Activated T-cell treated with anti-CD3 and anti-CD28 coated beads for 4 hours (primary cell): ENCODE measurements at places on chromosomes 4 and X.

- no peak for DNase-seq
Observed at GRCh38 chr4:3036131-3036952, 38.0 kb downstream of the HTT-AS start.

DNA sequence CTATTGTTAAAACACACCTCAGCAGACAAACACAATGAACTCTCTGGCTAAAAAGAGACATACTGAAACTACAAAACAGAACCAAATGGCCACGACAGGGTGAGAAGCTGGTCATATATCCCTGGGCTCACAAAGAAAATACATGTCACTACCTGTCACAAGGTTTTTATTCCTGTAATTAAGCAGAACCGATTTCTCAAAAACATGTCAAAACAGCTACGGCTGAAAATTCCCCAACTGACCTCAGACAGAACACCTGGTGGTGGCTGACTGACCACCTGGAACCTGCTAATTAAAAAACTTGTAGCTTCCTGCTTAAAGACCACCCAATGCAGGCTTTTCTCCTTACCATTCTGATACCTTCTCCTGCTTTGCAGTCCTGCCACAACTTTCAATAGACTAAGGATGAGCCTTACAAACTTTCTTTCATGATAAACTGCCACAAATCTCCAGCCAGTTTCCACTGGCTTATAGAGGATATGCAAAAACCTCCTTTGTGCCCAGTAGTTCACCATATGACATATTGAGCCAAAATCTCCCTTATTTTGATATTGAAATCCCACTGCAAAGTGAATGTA, 571.9 kb downstream of the SPOCK3 start:
- DNase-seq, result no peak

DNA sequence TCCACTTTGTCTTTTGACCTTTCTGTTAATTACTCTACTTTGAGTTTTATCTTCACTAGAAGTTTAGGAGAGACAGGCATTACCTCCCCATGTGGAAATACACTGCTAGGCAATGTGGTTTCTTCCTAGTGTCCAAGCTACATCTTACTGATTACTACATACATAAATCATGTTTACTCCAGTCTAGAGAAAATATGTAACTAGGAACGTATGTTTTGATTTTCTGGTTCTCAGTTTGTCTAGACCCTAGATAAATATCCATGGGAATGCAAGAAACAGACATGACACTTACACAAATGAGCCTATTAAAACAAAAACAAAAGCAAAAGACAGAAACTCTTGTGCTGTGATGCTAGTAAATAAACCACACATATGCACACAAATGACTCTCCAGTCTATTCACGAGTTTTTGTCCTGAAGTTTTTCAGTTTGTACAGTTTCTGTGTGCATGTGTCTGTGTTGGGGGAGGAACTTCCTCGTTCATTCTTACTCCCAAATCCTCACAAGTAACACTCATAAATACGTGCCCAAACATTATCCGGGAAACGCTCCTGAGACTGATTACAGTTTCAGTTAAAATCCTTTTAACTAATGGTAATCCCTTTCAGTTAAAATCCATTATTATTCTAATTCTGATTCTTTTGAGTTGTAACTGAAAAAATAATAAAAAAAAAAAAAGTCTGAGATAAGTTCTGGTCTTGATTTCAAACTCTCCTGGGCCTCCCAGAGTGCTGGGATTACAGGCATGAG, 283.5 kb upstream of the FTHL17 start:
- no peak for DNase-seq

DNA sequence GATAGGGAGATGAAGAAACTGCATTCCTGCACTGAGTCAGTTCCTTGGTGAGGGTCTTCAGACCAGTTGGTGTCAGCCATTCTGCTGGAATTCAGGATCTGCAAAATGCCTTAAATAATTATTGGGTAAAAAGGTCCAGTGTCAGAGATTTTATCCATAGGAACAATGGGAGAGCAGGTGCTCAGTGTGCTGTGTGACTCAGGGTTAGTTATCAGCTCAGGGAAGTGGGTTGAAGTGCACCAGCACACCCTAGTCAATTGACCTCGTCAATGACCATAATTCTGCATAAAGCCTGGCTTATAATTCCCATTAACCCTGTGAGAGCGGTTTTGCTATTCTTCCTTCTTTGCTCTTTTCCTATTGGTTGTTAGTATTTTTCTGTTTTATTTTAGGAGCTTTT, 37.3 kb downstream of the HERC6 start:
- DNase-seq, result no peak

DNA sequence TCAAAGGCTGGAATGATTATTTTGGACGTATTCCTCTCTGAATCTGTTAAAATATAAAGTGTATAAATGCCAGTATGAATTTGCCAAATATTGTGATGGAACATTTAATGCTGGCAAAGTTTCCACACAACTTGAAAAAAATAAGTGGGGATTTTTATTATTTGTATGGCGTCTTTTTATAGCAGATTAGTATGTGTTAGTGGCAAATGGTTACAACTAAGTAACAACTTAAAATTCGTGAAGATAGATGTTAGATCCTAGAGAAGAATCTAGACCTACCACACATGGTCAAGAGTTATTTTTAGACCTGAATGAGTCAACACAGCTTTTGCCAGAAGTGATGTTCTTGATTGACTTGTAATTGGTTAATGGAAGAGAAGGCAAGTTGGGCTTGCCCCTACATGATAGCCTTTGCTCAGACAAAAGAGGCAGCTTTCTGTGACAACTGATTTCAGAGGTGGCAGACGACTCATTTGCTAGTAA, 4.8 kb downstream of the CPE start:
- DNase-seq, result no peak

DNA sequence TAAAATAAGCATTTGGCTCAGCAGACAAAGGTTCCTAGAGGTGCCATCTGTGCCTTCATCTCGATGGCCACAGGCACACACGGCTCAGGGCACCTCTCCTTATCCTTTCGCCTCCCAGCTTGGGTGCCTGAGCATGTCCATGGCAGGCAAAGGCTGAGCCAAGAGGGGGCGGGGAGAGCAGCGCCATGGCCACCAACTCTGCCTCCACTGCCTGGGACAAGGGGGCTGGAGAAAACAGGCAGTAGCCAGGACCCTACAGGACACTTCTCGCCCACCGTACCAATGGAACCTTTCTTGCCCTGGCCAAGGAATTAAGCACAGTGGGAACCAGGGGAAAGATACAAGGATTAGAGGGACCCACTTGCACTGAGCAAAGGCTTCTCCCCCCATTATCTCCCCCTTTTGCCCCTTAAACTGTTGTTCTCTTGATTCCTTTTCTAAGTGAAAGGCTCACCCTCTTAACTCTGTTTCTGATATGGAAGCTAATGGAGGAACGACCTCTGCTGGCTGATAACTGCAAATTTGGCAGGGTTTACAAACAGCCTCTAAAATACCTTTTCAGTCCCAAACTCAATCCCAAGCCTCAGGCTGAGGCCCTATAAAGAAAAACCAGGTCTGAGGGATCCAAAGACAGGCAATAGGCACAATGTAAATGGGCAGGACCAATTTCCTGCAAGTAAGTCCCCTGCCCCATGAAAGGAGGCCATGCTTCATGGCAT, 335.2 kb downstream of the ADAM29 start:
- no peak for DNase-seq

- DNase-seq, result no peak
Observed at GRCh38 chr4:123390846-123391456, 5.6 kb upstream of the SPRY1 start.

GRCh38 chrX:153921511-153922446, 4.3 kb downstream of the ARHGAP4 start:
- DNase-seq, result no peak

DNA sequence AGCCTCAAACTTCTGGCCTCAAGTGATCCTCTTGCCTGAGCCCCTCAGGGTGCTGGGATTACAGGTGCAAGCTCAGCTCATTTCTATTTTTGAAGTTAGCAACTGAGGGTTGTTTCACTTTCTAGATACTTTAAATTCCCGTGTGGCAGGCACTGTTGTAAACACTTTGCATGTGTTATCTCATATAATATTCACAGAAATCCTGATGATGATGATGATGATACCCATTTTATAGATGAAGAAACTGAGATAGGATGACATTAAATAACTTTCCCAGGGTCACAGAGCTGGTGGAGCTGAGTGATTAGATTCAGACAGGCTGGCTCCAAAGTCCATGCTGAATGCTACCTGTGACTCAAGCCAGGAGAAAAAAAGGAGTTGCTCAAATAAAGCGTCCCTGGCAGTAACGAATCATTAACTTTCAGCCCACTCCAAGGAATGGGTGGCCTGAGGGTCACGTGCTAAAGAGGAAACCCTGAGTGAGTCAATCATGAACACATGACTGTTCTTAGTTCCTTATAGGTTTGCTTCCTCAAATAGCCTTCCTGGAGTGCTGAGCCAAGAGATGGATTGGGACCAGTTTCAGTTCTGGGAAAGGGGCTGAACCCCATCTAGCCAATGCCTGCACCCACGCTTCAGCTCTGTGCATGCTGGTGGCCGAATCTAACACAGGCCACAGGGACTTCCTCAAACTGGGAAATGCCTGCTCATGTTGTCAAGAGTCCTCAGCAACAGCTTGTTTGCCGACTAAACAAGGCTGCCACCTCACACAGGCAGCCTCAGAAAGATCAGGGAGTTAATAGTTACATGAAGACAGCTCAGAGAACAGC, 52.8 kb downstream of the RBM47 start:
- DNase-seq, result no peak

GRCh38 chr4:121126449-121127006, 37.6 kb downstream of the TNIP3 start:
- DNase-seq, result no peak

GRCh38 chrX:85052636-85053343, 49.1 kb downstream of the APOOL start:
- no peak for DNase-seq

DNA sequence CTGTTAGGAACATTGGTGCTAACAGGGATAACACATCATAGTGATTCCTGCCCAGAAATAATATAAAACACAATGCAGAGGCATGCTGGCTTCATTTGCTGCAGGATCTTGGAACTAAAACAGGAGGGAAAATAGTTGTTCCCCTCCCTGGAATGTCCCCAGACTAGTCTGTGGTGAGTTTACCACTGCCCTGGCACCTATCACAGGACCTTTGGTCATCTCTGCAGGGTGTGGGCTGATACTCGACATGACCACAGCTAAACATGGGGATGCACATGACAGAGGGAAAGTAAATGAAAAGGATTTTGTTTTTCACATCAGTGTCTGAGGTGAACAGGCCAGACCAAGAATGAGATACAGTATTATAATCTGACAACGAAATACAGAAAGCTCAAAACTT, 160.2 kb upstream of the DKK2 start:
- DNase-seq, result no peak

DNA sequence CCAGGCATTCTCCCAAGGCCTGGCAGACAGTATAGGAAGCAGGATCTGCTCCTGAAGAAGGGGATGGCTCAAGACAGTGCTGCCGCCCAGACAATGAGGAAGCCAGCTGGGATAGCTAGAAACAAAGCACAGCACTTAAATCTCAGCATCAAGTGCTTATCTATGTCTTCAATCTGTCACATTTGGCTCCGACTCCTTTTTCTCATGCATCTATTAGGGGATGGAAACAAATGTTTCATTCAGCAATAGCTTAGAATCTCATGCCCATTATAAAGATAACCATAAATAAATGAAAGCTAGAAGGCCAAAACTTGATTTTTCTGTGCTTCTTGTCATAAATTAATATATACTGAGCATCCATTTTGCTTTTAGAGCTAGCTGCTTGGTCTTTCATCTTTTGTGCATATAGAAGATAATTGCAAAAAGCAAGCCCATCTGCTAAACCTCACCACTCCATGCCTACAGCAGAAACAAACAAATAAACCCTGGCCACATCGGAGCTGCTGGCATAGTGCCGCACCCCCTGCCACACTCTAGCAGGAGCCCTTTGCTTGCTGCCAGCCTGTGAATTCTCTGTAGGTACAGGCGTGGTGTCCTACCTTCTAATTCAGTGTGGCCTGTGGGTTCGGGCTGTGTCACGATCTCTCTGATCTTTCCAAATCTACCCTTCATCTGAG, 75.9 kb downstream of the AASDH start:
- no peak for DNase-seq

DNA sequence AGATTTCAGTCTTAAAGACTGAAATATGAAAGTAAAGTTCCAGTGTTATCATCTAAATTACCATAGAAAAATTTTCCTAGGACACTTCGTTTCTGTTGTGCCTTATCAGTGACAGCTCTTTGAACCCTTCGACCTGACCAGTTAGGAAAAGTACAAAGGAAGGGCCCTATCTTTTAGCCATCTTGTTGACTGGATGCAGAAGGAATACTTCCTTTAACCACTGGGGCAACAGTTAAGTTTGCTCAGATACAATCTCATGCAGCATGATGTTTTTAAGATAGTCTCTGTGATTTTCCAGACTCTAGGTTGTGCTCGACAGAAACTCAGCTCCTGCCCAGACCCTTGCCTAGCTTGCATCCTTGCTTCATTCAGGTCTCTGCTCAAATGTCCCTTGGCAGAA, 210.5 kb upstream of the RPS6KA3 start:
- no peak for DNase-seq

- DNase-seq, result no peak
Observed at GRCh38 chr4:2036327-2036726, 22.8 kb upstream of the NAT8L start.

DNA sequence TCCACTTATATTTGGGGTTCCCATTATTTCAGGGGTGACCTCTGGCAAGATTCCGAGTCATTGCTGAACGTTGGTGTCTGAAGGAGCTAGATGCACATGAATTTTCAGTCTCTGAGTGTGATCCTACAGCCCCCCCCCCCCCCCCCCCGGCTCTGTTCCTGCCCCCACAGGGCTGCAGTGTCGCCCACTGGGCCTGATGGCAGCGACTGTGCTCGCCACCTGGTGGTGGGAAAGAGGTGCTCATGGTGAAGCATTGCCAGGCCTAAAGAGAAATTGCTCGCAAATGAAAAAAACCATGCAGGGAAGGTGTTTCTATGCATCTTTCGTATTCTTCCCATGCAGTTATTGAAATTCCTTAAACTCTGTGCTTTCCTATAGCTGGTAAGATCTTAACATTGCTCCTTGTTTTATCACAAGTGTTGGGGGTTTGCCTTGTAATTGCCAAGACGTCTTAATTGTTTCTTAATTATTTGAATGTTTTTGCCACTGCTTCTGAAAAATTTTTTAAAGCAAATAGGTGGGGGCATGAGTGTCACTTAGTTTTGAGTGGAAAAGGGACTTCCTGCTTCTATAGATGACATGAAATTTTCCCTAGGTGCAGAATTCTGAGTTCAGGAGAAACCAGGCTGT, 63.2 kb downstream of the CLDN22 start:
- peak; percentile 13 for DNase-seq

DNA sequence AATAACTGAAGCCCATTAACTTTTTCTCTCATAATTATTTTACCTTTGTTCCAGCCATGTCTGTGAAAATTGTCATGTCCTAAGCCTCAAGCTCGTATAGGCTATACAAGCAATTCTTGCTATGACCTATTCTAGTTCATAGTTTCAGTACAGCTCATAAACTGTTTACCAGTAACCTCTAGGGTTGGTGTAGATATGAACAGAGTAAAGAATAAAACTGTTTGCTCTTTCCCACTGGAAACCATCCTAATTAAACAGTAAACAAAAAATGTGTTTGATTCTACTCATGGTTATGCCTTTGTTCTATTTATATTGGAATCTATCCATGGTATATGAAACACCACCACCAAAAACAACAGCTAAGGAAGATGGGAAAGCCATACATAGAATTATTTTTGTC, 1444.0 kb upstream of the PCDH7 start:
- DNase-seq, result no peak

GRCh38 chrX:119942831-119943184, 743 bp downstream of the NKAP start:
- no peak for DNase-seq

GRCh38 chr4:106140601-106141000, 175.4 kb downstream of the TBCK start:
- no peak for DNase-seq

- DNase-seq, result no peak
Observed at GRCh38 chr4:73409978-73410548, 6.0 kb downstream of the ALB start.
